ENCODE measurements at places on chromosomes 7 and 10. TPM values are rescaled to one million over a fixed set of nuclear protein-coding genes. Genes with fewer than 3 reads are reported as not detected.

STAMBPL1 gene
- 1.2 TPM for polyA plus RNA-seq

STAG3 gene
- 0.88 TPM for polyA plus RNA-seq

DNA sequence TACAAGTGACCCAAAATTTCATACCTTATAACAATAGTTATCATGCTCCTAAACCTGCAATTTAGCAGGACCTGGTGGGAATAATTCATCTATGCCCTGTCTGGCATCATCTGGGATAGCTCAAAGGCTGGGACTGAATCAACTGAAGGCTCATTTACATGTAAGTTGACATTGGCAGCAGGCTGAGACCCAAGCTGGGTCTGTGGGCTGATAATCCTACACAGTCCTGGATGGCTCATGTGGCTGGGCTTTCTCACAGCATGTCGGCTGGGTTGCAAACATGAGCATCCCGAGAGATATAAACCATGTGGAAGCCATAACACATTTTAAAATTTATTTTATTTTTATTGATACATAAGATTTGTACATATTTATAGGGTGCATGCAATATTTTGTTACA lies 19.5 kb upstream of the ABCB5 start:
- DNase-seq = no peak

GRCh38 chr10:132421847-132422751 lies 25.1 kb downstream of the PWWP2B start:
- DNase-seq = no peak

BMPR1A gene
- 18.6 TPM for polyA plus RNA-seq

RSU1 gene
- polyA plus RNA-seq = 29.6 TPM

DNA sequence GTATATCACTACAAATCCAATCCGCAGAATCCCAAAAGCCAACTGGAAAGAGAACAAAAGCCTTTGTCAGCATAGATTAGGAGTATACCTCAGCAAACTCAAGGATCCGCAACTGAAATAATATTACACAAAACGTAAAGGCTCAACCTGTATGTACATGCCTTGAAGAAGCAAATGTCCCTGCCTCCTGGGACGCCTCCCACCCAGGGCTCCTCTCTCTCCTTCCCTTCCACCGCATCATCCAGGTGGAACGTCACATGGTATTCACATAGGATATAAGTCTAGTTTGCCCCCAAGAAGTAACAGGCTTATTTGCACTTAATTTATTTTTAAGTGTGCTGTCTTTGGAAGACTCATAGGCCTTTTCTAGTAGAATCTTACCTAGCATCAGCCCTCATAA lies 13.4 kb downstream of the SLC26A3 start:
- no peak for DNase-seq

DNA sequence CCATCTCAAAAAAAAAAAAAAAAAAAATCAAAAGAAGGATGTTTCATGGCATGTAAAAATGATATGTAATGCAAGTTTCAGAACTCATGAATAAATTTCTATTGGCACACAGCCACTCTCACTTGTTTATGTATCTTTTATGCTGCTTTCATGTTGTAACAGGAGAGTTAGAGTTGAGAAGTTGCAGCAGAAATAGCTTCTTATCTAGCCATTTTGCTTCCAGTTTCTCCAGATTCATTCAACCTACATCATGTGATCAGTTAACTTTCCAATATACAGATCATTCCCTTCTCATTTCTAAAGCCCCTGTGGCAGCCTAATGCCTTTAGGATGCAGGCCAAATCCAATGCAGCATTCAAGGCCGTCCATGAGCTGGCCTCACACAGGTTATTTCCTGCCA lies 30.4 kb downstream of the ZNF786 start:
- no peak for DNase-seq

DNA sequence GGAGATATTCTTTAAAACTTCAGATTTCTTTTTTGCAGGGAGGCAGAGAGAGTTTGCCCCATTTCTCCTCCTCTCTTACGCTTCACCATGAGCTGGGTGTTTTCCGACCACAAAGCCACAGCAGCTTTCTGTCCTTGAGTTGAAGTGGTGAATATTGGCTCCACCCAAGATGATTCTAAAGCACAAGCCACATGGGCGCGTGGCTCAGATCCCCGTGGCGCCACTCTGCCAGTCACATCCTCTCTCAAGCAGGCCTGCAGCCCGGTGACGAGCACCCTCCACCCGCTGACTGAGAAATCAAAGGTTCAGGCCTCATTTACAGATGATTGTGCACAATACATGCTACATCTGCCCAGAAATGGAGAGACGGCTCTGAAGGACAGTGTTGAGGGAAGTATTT lies 27.6 kb upstream of the RNF32 start:
- DNase-seq = no peak

DNA sequence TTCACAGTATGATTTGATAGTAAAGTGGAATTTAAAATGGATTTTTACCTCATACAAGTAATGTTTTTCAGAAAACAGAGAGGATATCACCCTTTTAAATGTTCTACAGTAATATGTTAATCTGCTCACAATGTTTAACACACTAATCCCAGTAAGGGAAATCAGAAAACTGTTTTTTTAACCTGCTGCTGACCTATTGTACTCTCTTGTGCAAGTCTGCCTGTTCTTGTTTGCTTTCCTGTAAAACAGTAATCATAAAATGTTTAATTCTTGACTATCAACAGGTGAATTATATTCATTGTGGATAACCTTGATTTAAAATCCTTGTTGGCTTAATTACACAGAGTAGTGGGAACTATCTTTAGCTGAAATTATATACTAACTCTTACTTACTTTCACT lies 126.4 kb downstream of the GNAT3 start:
- DNase-seq = no peak

GRCh38 chr10:114289096-114289436 lies 50.0 kb downstream of the VWA2 start:
- no peak for DNase-seq

All from heart left ventricle (tissue), 16 donors.